Neural crest cell (in vitro differentiated cells): ENCODE measurements at places on chromosomes 4 and X.

GRCh38 chrX:152823657-152824056 lies 6.9 kb downstream of the CETN2 start:
- peaks cover 6% of the 10 kb centered on the region for H3K27me3 ChIP-seq
- H3K36me3 ChIP-seq: no peaks in the 10 kb centered on the region
- no peak overlapping the region for H3K4me3 ChIP-seq
- no peaks in the 10 kb centered on the region for H3K4me1 ChIP-seq
- no peak for DNase-seq

GRCh38 chrX:95953564-95953963 lies 731.1 kb upstream of the DIAPH2 start:
- H3K36me3 ChIP-seq: peaks cover 2% of the 10 kb centered on the region
- no peak overlapping the region for H3K27ac ChIP-seq
- H3K4me3 ChIP-seq: no peak overlapping the region
- DNase-seq: no peak
- H3K27me3 ChIP-seq: no peaks in the 10 kb centered on the region

- H3K27me3 ChIP-seq: no peaks in the 10 kb centered on the region
- no peaks in the 10 kb centered on the region for H3K4me1 ChIP-seq
- no peak overlapping the region for H3K27ac ChIP-seq
- H3K36me3 ChIP-seq: no peaks in the 10 kb centered on the region
- H3K4me3 ChIP-seq: no peak overlapping the region
- DNase-seq: no peak
Observed at GRCh38 chrX:147570483-147570882, 341.2 kb upstream of the FMR1 start.

GRCh38 chr4:53695540-53696463 lies 104.5 kb upstream of the LNX1 start:
- no peak overlapping the region for H3K4me3 ChIP-seq
- DNase-seq: no peak
- H3K27me3 ChIP-seq: peaks cover 3% of the 10 kb centered on the region
- no peaks in the 10 kb centered on the region for H3K36me3 ChIP-seq
- H3K4me1 ChIP-seq: peaks cover 3% of the 10 kb centered on the region

DNA sequence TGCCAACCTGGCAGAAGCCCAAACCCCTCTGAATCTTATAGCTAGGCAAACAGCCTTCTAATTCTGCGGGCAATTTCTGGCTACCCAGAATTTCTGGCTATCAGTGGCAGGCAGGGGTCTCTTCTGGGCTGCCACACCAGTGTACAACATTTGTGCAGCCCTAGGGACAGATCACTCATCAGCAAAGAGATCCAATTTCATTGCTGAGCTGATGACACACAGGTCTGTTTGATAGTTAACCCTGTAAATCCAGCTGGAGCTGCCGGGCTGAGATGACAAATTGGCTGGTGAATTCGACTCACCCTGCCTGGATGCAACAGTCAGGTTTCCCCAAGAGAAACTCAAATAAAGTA lies 2.4 kb downstream of the MID1 start:
- H3K36me3 ChIP-seq: no peaks in the 10 kb centered on the region
- no peak overlapping the region for H3K27ac ChIP-seq
- peaks cover 64% of the 10 kb centered on the region for H3K4me1 ChIP-seq
- H3K27me3 ChIP-seq: no peaks in the 10 kb centered on the region
- peak overlapping the region; percentile 88 for H3K4me3 ChIP-seq

GRCh38 chr4:143019351-143019750 lies 165.4 kb upstream of the USP38 start:
- no peak for DNase-seq
- H3K4me1 ChIP-seq: peaks cover 9% of the 10 kb centered on the region
- no peaks in the 10 kb centered on the region for H3K27me3 ChIP-seq
- H3K27ac ChIP-seq: no peak overlapping the region
- no peak overlapping the region for H3K4me3 ChIP-seq
- no peaks in the 10 kb centered on the region for H3K36me3 ChIP-seq
